ENCODE measurements at places on chromosomes 7 and 10.
A peak's percentile ranks its signal among the peaks of the same experiment; 100 is the strongest.

GRCh38 chr10:78448994-78449418 lies 415.3 kb downstream of the RPS24 start:
- DNase-seq = no peak

DNA sequence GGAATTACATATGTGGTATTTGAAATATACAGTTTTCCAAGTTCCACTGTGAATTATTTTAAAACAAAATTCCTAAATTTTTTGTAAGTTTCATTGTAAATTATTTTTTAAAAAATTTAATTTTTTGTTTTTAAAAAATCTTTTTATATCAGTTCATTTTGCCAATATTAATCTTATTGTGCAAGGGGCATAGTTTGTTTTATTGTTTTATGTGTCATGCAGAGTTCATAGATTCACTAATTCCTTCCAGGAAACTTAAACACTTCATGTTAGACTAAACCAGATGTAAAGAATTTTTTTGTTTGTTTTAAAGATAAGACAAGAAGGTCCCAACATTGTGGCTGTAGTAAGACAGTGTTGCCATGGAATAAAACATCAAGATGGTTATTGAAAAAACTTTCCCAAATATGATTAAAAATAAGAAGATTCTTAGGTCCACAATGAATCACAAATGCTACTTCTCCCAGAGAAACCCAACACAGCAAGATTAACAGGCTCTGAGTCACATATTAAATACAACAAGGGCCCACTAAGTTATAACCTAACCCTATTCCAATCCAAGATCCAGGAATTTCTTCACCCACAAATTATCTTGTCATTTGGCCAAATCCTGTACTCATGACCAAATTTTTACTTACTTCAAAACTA lies 464.7 kb upstream of the IGFBP3 start:
- DNase-seq = no peak

DNA sequence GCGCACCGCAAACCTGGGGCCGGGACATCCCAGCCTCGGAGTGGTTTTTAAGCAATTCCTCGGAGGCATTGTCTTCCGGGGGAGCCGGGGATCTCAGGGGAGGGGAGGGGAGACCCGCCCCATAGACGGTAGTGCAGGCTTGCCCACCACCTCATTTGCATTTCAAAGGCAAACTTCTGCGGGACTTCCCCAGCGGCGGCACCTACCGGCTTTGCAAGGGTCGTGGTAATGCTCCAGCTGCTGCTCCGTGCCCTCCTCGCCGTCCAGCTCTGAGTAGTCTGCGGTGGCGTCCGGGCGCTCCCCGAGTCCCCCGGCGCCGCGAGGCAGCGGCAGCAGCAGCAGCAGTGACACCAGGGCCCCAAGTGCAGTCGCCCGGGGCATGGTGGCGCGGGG lies 425 bp downstream of the TLL2 start:
- no peak for DNase-seq

- no peak for DNase-seq
Measured at GRCh38 chr7:40310258-40310657, 175.5 kb downstream of the SUGCT start.

- DNase-seq = no peak
Measured at GRCh38 chr10:52221923-52222322, 92.2 kb upstream of the DKK1 start.

DNA sequence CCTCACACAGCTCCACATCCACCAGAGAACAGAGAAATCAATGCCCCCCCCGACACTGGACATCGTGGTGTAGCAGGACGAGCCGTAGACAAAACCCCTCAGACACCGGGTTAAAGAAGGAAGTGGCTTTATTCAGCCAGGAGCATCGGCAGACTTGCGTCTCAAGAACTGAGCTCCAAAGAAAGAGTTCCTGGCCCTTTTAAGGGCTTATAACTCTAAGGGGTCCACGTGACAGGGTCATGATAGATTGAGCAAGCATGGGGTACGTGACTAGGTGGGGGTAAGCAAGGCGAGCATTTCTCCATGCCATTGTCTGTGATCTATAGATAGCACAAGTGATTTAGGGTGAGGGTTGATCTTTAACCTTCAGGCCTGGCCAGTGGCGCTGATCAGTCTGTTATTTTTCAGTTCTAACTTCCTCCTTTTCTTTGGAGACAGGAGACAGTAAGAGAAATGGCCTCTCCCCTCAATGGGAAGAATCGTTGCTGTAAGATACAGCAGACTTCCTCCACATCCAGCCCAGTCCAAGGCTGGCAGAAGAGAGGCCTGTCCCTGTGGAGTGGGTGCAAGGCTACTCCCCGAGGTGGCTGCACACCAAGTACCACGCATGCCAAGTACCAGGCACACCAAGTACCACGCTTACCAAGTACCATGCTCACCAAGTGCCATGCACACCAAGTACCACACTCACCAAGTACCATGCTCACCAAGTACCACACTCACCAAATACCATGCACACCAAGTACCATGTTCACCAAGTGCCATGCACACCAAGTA lies 19.5 kb upstream of the PPP2R2D start:
- no peak for DNase-seq

GRCh38 chr10:91493313-91493712 lies 83.2 kb downstream of the HECTD2 start:
- DNase-seq = no peak

DNA sequence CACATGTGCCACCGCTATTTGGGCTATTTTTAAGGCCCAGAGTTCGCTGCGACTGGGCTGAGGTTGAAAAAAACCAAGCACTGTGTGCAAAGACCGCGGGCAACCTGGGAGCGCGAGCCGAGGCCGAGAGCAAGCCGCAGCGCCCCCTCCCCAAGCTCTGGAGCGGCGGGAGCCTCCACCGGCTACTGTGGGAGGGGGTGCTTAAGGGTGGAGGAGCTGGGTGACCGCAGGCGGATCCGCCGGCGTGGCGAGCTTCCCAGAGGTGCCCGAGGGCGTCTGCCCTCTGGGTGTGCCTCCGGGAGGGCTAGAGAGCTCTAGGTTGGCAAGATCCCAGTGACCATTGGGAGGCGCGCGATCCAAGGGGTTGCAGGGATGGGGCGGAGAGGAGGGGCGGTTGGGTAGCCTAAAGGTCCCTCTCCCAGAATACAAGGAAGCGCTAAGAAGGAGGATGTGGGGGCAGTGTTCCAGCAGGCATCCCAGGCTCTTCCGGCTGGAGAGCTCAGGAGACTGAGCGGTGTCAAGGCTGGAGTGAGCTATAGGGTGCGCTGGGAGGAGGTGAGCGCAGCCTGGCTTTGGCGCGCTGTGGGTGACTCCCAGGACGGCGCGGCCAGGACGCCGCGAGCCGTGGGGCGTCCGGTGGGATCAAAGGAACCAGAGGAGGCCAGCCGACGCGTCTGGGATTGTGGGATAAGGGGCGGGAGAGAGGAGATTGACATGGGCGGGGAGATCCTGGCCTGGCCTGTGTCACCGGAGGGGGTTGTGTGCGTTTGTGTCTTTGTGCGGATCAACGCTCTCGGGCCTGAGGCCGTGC lies 8.0 kb downstream of the DLX5 start:
- DNase-seq = peak; percentile 89

DNA sequence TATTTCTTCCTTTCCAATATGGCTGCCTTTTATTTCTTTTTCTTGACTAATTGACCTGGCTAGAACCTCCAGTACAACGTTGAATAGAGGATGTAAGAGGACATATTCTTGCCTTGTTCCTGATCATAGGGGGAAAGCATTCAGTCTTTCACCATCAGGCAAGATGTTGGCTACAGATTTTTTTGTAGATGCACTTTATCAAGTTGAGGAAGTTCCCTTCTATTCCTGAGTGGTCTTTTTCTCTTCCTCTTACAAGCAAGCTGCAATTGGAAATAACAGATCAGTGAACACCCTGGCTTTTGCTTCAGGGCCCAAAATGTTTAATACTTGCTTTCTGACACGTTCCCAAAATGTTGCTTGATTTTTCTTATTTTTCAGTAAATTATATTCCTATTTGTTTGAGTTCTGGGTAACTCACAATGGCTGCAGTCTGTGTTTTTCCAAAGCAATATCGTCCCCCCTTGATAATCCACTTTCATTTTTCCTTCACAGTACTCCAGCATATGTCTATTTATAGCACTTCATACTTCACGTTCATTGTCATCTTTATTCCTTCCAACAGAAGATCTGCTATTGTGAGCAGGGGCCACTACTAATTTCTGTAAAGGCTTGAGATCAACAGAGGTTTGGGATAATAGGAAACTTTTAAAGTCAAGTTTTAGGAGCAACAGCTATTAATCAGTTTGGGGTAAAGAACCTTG lies 11.7 kb downstream of the CPEB3 start:
- no peak for DNase-seq

DNA sequence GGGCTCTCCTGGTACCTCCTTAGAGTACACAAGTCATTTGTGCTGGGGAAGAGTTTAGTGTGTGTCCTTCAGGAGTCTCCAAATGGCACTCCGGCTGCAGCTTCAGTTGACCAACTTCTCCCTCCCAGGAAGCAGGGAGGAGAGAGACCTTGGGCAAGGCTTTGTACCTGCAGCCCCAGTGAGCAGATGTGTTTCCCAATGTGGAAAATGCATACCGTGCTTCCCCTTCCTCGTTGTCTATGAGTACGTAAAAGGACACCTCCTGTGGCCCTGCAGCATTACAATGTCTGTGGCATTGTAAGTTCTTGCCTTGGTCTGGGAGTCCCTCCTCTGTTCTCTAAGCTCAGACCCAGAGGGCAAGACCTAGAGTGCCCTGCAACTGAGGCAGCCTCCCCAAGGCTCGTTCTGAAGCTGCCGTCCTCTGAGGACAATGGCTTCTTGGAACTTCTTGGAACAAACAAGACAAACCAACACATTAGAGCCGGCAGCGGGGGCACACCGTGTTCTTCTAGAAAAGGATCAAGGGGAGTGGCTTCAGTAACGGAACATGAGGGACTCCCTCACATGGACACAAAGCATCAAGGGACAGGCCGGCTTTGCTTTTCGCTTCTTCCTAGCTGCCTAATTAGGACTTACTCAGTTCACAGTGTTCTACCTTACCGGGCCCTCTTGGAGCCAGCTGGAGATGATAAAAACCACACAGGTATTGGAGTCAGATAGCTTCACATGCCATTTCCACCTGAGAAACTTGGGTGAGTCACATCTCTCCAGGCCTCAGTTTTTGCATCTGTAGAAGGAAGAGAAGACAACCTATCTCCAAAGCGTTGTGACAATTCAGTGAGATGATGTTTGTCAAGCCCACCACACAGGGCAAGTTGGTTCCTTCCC lies 20.9 kb upstream of the PPA1 start:
- DNase-seq = no peak

- DNase-seq = no peak
Measured at GRCh38 chr10:21364196-21365114, 161.0 kb downstream of the SKIDA1 start.
